Umbilical cord (tissue), 2 donors: ENCODE measurements at places on chromosomes 16 and 17.
A peak's percentile ranks its signal among the peaks of the same experiment; 100 is the strongest.

DNA sequence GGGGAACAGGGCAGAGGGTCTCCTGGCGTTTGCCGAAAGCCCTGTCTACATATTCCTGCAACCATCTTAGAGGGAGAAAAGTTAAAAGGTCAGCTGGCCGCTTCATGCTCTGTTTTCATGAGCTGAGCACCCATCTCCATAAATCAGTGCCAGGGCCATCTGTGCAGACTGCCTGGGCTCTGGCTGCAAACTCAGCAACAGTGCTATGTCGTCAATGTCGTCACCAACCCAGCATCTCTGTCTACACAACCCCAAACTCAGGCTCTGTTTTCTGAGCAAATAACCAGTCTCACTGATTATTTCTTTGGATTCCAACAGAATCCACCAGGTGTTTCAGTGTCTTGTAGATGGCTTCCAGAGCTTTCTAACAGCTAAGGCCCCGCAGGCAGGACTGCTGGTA, 65.0 kb downstream of the HS3ST2 start:
- DNase-seq, result no peak

- DNase-seq, result peak; percentile 71
Measured at GRCh38 chr17:21282231-21282630, 2.3 kb upstream of the MAP2K3 start.

- DNase-seq, result no peak
Measured at GRCh38 chr16:81456523-81457325, 12.1 kb downstream of the CMIP start.

DNA sequence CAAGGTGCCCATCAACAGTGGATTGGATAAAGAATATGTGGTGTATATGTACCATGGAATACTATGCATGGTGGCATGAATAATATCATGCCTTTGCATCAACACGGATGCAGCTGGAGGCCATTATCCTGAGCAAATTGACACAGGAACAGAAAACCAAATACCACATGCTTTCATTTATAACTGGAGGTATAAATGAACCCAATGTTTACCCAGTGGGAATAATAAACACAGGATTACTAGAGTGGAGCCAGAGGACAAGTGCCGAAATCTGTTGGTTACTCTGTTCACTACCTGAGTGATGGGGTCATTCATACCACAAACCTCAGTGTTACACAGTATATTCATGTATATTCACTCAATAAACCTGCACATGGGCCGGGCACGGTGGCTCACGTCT, 125.2 kb downstream of the CDH11 start:
- no peak for DNase-seq

DNA sequence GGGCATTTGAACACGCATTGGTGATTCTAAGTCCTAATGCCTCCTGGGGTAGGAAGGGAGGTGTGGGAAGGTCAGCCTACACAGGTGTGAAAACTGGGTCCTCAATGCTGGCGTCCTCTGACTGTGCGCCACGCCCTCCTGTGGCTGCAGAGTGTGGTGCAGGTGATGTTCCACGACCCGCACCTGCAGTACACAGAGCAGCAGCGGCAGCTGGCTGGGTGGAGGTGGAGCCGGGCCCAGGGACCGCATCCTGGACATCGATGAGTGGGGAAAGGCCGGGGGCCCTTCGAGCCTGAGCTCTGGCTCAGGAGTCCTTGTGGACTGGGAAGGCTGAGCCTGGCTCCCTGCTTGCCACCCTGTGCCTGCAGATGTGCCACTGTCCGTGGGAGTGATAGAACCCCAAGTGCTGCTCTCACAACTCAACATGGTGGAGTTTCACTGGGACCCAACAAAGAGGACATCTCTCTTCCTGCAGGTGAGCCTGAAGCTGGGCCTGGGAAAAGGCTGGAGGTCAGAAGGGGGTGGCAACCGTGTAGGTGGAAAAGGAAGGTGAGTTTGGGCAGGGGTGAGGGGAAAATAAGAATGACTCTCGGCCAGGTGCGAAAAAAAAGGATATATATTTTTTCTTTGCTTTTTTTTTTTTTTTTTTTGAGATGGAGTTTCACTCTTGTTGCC, 14.0 kb upstream of the STAC2 start:
- no peak for DNase-seq

DNA sequence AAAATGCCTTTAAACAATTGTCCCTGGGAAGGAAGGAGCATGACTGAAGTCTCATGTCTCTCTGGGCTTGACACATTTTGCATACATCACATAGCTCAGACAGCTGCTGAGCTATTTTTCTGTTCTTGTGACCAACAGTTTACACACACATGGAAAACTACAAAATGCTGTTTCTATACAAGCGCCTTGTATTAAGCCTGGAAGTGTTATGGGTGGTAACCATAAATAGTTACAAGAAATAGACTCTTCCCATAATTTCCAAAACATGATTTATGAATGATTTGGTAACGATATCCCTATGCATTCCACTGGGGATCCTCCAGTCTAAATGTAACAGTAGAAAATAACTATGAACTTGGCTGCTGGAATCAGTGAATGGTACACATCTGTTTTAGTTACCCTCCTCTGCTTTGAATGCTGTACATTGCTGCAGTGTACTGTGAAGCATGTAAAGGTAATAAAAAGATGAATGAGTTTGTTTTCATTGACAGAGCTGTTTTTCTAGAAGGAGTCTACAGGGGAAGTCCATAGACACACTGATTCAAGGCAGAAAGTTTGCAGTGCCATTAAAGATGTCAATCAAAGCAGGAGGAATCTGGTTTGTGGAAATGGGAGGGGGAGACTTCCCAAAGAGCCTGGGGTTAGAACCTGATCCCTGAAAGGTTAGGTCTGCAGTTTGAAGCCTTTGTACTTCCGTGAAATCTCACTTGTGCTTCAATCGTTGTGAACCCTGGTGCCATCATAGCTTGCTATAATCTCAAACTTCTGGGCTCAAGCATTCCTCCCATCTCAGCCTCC, 5.0 kb downstream of the ACSF2 start:
- no peak for DNase-seq

GRCh38 chr16:19754644-19755036, 36.6 kb downstream of the IQCK start:
- no peak for DNase-seq

GRCh38 chr16:49924078-49924477, 68.2 kb upstream of the ZNF423 start:
- no peak for DNase-seq

DNA sequence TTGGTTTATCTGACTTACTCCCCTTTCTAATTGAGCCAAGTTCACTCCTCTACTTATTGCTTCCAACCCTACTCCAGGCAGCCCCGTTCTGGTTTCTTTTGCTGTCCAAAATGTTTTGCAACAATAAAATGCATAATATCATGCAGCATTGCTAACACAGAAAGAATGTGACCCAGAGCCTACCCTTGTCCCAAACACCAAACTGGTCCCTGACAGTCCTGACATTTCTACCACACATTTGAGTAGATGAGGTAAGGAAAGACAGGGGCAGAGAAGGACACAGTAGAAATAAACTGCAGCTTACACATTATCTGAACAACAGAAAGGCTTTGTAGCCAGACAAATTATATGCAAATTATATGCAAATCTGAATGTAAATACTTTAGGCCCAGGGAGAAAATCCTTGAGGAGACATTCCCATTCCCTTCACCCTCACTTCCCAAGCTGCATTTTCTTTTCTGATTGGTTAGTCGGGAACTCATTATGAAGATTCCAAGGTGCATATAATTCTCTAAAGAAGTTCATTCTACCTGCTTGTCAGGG, 31.6 kb downstream of the SOX9 start:
- peak; percentile 30 for DNase-seq

GRCh38 chr17:13865650-13866049, 203.7 kb upstream of the COX10 start:
- no peak for DNase-seq

- DNase-seq, result no peak
Measured at GRCh38 chr16:46918905-46919792, 35.0 kb downstream of the GPT2 start.

DNA sequence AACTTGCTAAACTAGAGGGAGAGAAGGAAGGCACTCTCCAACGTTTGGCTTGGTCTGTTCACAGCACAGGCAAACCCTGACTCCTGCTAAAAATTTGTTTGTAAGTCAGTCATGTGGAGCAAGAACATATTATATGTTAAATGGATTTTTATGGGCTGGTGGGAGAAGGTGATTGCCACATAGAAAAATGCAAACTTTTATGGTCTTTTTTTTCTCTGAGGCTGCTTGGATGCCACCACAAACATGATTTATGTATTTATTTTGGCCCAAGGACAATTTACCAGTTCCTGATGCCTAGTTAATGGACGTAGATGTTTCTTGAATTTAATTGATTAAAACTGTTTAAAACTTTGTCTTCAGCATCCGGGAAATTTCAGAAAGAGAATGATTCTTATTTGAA, 274.2 kb upstream of the MYOCD start:
- DNase-seq, result no peak

DNA sequence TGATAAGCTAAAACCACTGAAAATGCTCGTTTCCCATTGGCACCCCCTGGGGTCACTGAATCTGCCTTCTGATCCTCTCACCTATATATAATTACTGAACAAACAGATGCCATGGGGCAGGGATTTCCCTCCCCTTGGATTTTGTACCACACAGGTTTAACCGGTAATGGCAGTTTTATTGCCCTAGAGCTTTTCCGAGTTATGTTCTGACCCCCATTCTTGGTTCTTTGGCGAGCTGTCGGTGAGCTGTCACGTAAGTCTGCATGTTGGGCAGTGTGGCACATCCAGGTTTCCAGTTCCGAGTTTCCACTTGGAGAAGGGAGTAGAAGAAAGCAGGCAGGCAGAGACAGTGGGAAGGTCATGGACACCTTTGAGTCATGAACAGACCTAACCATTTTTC, 7.1 kb downstream of the TMEM97 start:
- no peak for DNase-seq

DNA sequence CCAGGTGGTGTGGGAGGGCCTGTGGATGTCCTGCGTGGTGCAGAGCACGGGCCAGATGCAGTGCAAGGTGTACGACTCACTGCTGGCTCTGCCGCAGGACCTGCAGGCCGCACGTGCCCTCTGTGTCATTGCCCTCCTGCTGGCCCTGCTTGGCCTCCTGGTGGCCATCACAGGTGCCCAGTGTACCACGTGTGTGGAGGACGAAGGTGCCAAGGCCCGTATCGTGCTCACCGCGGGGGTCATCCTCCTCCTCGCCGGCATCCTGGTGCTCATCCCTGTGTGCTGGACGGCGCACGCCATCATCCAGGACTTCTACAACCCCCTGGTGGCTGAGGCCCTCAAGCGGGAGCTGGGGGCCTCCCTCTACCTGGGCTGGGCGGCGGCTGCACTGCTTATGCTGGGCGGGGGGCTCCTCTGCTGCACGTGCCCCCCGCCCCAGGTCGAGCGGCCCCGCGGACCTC, 798 bp downstream of the CLDN9 start:
- DNase-seq, result no peak

DNA sequence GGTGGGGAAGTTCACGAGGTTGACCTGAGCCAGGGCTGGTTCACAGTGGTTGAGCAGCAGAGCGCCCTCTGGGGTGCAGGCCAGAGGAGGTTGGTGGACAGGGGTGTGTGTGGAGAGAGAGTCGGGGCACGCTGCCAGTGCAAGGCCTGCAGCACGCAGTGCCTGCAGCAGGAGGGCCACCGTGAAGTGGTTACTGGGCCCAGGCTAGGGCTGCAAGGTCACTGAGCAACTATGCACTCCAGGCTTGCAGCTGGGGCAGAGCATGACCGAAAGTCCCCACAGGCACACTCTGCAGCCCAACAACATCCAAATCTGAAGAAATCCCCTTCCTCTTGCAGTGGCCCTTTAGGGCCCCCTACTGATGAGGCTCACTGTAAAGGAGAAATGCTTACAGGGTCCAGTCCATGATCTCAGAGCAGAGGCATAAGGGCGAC, 89.1 kb upstream of the NOL11 start:
- DNase-seq, result no peak

DNA sequence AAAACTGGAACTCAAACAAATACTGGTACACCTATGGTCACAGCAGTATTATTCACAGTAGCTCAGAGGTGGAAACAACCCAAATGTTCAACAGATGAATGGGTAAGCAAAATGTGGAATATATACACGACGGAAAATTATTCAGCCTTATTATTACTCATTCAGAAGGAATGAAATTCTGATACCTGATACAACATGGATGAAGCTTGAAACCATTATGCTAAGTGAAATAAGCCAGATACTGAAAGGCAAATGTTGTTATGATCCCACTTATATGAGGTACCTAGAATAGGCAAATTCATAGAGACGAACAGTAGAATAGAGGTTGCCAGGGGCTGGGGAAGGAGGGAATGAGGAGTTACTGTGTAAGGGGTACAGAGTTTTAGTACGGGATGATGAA, 27.1 kb upstream of the MYLK3 start:
- DNase-seq, result no peak

DNA sequence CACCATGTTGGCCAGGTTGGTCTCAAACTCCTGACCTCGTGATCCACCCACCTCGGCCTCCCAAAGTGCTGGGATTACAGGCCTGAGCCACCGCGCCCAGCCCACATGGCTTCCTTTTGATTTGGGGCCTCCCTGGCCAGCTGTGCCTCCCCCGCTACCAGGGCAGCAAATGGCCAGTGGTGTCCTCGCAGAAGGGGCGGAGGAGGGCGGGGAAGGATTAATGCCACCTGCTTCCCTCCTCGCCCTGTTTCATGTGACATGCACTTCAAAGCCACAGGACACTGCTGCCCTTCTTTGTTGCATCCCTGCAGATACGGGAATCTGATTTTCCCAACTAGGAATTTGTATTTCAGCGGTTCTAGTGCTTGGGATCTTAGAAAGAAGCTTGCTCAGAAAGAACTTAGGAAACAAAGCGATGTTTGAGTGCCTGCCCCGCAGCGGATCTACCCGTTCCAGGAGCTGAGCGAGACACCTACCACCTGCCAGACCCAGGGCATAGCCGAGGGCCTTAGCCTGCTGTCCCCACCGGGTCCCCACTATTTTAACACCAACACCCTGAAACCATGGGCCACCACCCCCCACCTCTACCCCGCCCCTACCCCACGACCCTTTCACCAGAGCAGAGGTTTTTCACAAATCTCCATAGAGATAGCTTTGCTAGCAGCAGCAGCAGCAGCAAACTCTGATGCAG, 37.7 kb upstream of the CCDC182 start:
- peak; percentile 4 for DNase-seq

- DNase-seq, result no peak
Measured at GRCh38 chr16:47059991-47060390, 83.8 kb downstream of the NETO2 start.

DNA sequence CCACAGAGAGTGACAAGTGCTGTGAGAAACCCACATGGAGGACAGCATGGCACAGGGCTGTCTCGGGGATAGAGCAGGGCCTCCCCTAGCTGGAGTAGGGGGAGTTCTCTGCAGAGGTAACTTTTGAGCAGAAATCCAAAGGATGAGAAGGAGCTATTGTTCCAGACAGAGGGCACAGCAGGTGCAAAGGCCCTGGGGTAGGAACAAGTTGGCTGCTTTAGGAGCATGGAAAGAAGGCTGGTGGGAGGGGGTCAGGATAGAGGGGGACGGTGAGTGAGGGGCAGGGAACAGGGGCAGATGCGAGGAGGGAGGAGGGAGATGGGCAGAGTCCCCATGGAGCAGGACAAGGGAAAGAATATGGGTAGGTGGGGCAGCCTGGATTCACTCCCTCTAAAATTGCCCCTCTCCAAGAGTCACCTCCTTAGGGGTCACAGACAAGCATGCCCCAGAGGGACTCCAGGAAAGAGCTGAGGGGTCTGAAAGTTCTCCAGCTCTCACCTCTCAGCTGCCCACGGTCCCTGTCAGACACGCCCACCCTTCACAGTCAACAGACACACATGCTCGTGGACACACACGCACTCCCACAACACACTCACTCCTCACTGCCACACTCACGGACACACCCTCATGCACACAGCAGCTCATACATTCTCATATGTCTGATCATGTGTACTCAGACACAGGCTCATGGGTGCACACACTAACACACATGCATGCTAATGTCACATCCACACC, 110.7 kb downstream of the LITAF start:
- DNase-seq, result no peak

- DNase-seq, result no peak
Measured at GRCh38 chr17:27514595-27515413, 58.6 kb downstream of the KSR1 start.
